ENCODE measurements at places on chromosomes 6 and 20. TPM values are rescaled to one million over a fixed set of nuclear protein-coding genes. Genes with fewer than 3 reads are reported as not detected.

MUC21 gene
- not detected for polyA plus RNA-seq

DNA sequence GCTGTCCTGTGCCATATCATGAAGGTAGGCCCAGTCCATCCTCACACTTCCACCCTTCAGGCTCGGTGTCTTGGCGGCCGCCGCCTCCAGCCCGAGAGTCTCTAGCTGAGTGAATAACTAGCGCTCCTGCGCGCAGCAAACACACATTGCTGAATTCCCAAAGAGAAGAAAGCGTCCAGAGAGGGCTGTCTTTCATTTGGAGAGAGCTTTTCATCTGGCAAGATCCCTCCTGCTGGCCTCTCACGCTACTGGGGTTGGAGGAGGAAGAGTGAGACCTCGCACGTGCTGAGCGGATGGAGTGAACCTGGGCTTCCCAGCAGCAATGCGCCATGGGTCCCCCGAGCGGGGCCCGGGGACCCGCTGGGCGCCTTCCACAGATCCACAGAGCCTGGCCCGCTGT is 73.2 kb downstream of the NCR2 start:
- no peak for DNase-seq

DNA sequence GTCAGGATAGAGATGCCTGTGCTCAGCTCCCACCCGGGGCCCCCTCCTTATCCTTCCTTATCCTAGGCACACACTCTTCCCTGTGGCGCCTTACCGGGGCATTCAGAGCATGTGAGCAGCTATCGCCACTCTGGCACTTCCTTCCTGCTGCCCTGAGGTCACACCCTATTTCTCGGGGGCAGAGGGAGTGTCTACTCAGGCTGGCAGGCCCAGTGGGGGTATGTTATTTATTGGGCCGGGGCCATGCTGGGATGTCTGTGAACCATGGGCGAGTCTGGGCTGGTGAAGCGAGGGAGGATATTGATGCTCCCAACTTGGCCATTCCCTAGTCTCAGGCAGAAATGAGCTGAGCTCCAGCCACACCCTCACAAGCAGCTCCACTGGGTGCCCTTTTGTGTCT is 3.9 kb upstream of the LY6G6D start:
- DNase-seq = no peak

DNA sequence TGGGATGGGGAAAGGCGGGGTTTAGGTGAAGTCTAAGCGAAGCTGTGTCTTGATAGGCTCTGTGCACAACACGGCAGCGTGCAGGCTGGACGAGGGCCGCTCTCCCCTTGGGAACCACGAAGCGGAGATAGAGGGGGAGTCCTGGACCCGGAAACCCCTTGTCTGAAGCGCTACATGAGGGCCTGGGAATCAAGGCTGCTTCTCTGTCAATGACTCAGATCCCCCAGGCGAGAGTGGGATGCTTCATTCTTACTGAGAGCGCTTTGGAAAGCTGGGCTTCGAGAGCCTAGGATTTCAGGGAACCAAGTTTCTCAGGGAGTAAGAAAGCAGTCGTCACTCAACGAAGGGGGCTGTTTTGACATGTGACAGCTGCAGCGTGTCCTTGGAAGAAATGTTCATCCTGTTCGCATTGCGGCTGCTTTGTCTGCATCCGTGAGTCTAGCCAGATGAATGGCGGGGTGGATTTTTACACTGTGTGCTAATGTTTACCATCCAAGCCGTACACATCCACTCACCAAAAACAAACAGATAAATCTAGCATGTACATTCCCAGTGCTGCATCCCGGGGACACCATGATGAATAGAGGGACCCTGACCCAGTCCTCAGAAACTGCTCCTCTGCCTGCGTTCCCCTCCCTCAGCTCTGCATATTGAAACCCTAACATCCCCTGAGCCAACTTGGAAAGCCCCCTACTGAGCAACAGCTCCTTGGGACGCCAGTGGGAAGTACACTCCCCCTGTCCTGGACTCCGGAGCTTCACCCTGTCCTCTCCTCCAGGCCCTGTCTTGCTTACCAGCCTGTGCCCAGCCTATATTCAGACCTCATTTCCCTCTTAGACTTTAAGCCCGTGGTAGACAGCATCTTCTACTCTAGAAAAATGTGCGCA is 24.5 kb upstream of the RTF2 start:
- DNase-seq = peak; percentile 40

- DNase-seq = peak; percentile 66
Observed at GRCh38 chr6:31143148-31143547, 4.3 kb upstream of the PSORS1C2 start.

LST1 gene
- polyA plus RNA-seq = not detected

SLC17A3 gene
- not detected for polyA plus RNA-seq

DNA sequence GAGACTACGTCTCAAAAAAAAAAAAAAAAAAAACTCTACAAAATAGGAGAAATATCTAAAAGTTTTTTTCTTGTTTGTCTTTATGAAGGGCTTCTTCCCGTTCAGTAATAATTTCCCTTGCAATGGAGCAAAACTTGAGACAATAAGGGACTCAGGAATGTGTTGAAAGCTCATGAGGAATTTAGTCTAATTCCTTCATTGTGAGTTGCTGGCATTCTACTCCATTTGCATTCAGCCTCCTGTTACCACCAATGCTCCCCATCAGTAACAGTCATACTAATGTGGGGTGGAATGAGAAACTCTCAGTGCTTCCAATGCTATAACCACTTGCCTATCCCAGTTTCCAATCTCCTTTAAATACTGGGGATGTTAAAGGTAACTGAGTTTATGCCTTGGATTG is 576.7 kb upstream of the AGPAT4 start:
- DNase-seq = peak; percentile 56

GRCh38 chr20:23106271-23106851 is 20.2 kb upstream of the CD93 start:
- peak; percentile 90 for DNase-seq

NKAIN2 gene
- polyA plus RNA-seq = not detected

FRMD1 gene
- polyA plus RNA-seq = not detected

- DNase-seq = no peak
Observed at GRCh38 chr20:50336661-50337060, 146.0 kb downstream of the CEBPB start.

GRCh38 chr20:6530779-6531315 is 236.6 kb upstream of the BMP2 start:
- DNase-seq = no peak

DEFB132 gene
- not detected for polyA plus RNA-seq

Data from fibroblast of lung (primary cell).